Epithelial cell of proximal tubule (primary cell): ENCODE measurements at places on chromosomes 5 and 9. TPM values are rescaled to one million over a fixed set of nuclear protein-coding genes. Genes with fewer than 3 reads are reported as not detected.

- no peak for DNase-seq
Observed at GRCh38 chr5:79800979-79801827, 111.6 kb downstream of the CMYA5 start.

The KCNMB1 gene
- total RNA-seq = not detected in 2 replicates

The PCA3 gene
- total RNA-seq = not detected in 2 replicates

- no peak for DNase-seq
Observed at GRCh38 chr9:5449521-5450358, 602 bp upstream of the CD274 start.

GRCh38 chr5:97877588-97877987, 694.5 kb upstream of the RIOK2 start:
- DNase-seq = no peak
